Bronchial epithelial cell (primary cell): ENCODE measurements at places on chromosomes 4 and X. TPM values are rescaled to one million over a fixed set of nuclear protein-coding genes. Genes with fewer than 3 reads are reported as not detected.

GRCh38 chr4:28562913-28563312 is 1702.3 kb downstream of the STIM2 start:
- DNase-seq: peak; percentile 42

- peak; percentile 74 for DNase-seq
Measured at GRCh38 chrX:84168095-84168494, 19.9 kb downstream of the RPS6KA6 start.

Gene UGT8
- total RNA-seq: under 0.01 TPM in 2 replicates

DNA sequence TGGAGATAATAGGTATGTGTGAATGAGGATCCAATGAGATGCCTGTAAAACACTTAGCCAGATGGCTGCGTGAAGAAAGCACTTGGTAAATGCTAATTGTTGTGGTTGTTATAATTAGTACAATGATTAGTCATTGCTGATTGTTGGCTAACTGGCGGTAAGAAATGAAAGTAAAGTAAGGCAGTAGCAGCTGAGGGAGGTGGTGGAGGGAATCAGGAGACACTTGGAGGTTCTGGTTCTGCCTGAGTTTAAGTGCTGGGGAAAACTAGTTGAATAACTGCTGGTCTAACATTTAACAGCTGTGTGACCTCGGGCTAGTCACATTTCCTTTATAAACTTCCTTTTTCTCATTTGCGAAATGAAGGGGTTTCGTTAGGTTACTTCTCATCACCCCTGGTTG is 30.9 kb downstream of the CD38 start:
- DNase-seq: no peak

DNA sequence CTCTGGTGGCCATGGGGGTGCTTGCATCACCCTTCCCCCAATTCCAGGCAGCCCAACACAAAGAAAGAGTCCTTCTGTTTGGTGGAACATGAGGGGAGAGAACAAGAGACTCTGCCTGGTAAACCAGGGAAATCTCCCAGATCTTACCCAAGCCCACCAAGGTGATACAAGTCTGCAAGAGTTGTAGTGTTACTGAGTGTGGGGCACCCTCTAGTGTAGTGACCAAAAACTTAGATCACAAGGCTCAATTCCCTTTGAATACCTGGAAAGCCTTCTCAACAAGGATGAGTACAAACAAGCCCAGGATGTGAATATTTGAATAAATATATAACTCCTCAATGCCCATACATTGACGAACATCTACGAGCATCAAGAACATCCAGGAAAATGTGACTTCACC is 64.7 kb downstream of the IL13RA2 start:
- no peak for DNase-seq

DNA sequence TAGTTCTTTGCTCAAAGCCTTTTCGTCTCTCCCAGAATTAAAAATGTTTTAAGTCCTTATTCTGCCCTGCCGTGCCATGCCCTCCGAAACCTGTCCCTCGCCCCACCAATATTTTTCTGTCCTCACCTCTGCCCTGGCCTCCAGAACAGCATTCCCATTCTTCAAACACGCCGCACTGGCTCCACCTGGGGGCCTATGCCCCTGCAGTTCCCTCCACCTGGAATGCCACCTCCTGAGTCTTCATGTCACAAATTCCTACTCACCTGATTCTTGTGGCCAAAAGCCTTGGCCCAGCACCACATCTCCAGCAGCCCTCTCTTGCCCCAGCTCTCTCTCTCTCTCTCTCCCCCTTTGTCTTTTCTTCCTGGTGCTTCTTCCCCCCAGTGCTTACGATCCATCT is 91.6 kb downstream of the APBB2 start:
- DNase-seq: no peak

DNA sequence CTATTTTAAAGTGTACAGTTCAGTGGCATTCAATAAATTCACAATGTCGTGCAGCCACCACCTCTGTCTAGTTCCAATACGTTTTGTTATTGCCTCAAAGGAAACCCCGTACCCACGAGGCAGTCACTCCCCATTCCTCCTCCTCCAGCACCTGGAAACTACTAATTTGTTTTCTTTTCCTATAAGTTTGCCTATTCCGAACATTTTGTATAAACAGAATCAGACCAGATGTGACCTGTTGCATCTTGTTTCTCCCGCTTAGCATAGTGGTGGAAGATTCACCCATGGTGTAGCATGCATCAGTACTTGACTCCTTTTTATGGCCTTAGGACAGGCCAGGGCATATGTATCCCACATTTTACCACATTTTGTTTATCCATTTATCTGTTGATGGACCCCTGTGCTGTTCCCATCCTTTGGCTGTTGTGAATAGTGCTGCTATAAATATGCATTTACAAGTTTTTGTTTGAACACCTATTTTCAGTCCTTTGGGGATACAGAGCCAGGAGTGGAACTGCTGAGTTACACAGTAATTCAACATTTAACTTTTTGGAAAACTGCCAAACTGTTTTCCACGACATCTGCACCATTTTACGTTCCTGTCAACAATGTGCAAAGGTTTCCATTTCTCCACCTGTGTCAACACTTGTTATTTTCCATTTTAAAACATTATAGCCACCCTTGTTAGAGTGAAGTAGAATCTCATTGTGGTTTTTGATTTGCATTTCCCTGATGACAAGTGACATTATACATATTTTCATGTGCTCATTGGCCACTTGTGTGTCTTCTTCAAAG is 57.8 kb upstream of the STX18 start:
- DNase-seq: no peak

- DNase-seq: peak; percentile 27
Measured at GRCh38 chr4:182604161-182604622, 313.0 kb downstream of the DCTD start.

GRCh38 chr4:51997647-51998046 is 22.5 kb downstream of the LRRC66 start:
- DNase-seq: no peak

- peak; percentile 28 for DNase-seq
Measured at GRCh38 chrX:50988649-50989048, 78.1 kb downstream of the BMP15 start.

GRCh38 chr4:18419780-18420179 is 398.2 kb upstream of the LCORL start:
- no peak for DNase-seq

- peak; percentile 79 for DNase-seq
Measured at GRCh38 chrX:69556060-69557011, 52.2 kb downstream of the NALF2 start.

Gene PDLIM3
- 0.13 and 1.6 TPM in 2 replicates for total RNA-seq

DNA sequence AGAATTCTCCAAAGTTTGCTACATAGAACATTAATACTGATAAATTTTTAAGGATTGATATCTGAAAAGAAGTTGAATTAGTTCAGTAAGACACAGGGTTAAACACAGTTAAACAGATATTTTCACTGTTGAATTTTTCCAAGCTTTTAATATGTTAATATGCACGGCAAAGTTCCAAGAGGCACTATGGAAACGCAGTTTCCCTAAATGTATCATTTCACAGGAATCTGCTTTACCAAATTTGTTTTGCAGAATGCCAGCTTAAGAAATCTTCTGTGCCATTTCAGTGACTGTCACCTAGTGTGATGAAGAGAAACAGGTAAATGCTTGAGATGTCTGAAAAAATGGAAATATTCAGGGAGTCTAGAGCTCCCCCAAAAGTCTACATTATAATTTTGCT is 395.9 kb upstream of the GRIA3 start:
- DNase-seq: no peak

GRCh38 chr4:48594180-48594579 is 104.1 kb downstream of the ZAR1 start:
- DNase-seq: no peak

GRCh38 chr4:17252131-17252530 is 259.8 kb downstream of the QDPR start:
- DNase-seq: no peak

Gene UGT2B17
- 0.13 TPM in 1 of 2 replicates, not detected in the other for total RNA-seq

GRCh38 chrX:43589735-43590134 is 66.4 kb upstream of the MAOA start:
- peak; percentile 75 for DNase-seq

DNA sequence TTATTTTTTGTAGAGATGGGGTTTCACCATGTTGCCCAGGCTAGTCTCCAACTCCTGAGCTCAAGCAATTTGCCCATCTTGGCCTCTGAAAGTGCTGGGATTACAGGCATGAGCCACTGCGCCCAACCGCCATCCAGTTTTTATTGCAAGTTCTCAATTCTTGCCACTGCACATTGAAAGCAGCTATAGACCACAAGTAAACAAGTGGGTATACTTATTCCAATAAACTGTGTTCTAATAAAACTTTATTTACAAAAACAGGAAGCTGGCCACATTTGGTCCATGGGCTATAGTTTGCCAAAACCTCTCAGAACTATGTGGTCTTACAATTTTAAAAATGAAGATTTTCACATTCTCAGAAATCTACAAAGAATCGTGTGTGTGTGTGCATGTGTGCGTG is 313.6 kb upstream of the RASGEF1B start:
- DNase-seq: no peak

Gene MAMLD1
- under 0.01 and 0.13 TPM in 2 replicates for total RNA-seq

DNA sequence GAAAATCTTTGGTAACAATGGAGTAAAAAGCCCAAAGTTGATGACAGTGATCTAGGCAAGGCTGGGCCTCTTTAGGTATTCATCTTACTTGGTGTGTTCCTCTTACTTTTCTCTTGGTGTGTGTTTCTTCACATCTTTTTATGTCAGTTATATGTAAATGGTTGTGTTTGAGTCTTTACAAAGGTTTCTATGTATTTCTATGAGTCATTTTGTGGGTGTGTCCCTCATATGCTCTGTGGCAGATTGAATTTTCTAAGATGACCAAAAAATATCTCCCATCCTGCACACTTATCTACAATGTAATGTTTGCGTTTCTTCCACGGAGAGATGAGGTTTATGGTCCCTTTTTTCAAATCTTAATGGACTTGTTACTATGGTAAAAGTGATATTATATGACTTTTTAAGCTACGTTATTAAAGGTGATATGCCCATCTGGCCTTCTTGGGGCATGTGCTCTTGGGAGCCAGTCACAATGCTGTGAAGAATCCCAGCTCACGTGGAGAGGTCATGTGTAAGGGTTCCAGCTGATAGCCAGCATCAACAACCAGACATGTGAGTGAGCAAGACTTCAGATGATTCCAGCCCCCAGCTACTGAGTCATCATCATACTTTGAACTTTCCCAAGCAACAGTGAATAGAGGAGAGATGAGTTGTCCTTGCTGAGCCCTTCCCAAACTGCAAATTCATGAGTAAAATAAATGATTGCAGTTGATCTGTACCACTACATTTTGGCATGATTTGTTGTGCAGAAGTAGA is 126.9 kb downstream of the CBLL2 start:
- DNase-seq: peak; percentile 86

Gene P2RY4
- total RNA-seq: 0.13 TPM in 1 of 2 replicates, not detected in the other
